ENCODE measurements at places on chromosomes 4 and X.

DNA sequence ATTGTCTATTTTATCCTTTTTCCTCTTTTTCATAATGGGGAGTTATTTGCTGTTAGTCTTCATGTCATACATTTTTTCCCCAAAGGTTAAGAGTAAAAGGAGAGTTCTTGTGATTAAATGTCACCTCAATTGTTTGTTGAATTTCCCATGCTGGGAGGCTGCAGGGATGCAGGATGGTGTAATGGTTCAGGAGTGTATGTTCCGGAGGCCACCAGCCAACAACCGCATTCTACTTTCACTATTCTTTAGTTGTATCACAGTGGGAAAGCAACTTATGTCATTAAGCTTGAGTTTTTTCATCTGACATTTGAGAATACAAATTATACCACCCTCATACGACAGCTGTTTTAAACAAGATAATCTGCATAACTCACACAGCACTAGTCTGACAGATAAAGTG, 15.4 kb downstream of the AFP start:
- H3K27me3 ChIP-seq = no peaks in the 10 kb centered on the region
- no peak overlapping the region for H3K27ac ChIP-seq
- peaks cover 18% of the 10 kb centered on the region for H3K4me1 ChIP-seq
- H3K36me3 ChIP-seq = no peaks in the 10 kb centered on the region
- H3K4me3 ChIP-seq = no peak overlapping the region
- DNase-seq = peak; percentile 52

- no peak overlapping the region for H3K27ac ChIP-seq
- no peaks in the 10 kb centered on the region for H3K4me1 ChIP-seq
- no peaks in the 10 kb centered on the region for H3K36me3 ChIP-seq
- no peak overlapping the region for H3K4me3 ChIP-seq
Measured at GRCh38 chrX:11311706-11312105, 18.5 kb downstream of the AMELX start.

GRCh38 chr4:107552306-107552705, 167.7 kb downstream of the PAPSS1 start:
- no peak overlapping the region for H3K4me3 ChIP-seq
- no peak overlapping the region for H3K27ac ChIP-seq
- no peaks in the 10 kb centered on the region for H3K36me3 ChIP-seq
- no peaks in the 10 kb centered on the region for H3K27me3 ChIP-seq
- H3K4me1 ChIP-seq = no peaks in the 10 kb centered on the region

DNA sequence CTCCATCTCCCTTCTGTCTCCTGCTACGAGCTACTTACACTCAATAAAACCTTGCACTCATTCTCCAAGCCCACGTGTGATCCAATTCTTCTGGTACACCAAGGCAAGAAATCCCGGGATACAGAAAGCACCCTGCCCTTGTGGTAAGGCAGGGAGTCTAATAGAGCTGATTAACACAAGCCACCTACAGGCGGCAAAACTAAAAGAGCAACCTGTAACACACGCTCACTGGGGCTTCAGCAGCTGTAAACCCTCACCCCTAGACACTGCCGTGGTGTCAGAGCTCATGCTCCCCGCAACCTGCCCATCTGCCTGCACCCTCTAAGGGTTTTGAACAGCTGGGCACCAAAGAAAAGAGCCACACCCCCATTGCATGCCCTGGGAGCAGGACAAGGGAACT, 755.4 kb upstream of the HTR2C start:
- no peaks in the 10 kb centered on the region for H3K36me3 ChIP-seq
- H3K27me3 ChIP-seq = no peaks in the 10 kb centered on the region
- no peak overlapping the region for H3K27ac ChIP-seq
- H3K4me1 ChIP-seq = no peaks in the 10 kb centered on the region
- no peak overlapping the region for H3K4me3 ChIP-seq

GRCh38 chr4:41535911-41536371, 2.0 kb upstream of the LIMCH1 start:
- H3K4me1 ChIP-seq = peaks cover 3% of the 10 kb centered on the region
- no peak for DNase-seq
- H3K27ac ChIP-seq = no peak overlapping the region
- no peak overlapping the region for H3K4me3 ChIP-seq
- no peaks in the 10 kb centered on the region for H3K27me3 ChIP-seq

GRCh38 chr4:155442267-155443105, 65.7 kb upstream of the MAP9 start:
- H3K4me3 ChIP-seq = no peak overlapping the region
- peaks cover 7% of the 10 kb centered on the region for H3K4me1 ChIP-seq
- H3K36me3 ChIP-seq = no peaks in the 10 kb centered on the region
- H3K27me3 ChIP-seq = no peaks in the 10 kb centered on the region
- H3K27ac ChIP-seq = no peak overlapping the region

DNA sequence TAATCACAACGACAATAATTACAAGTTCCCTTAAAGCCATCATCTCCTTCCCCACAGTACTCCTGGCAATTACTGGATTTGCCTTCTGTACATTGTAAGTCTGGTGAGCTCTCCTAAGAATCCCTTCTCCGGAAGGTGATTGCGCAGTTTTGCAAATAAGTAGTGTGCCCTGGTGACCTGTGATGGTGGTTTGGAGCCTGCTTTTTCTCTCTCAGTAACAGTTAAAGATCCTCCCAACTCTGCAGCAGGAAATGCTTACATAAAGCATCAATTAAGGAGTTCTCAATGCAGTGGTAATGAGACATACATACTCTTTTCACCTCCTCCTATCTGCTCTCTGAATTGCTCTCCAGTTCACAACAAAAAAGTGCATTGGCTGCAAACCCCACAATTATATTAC, 159.7 kb downstream of the SH2D1A start:
- no peaks in the 10 kb centered on the region for H3K27me3 ChIP-seq
- no peak overlapping the region for H3K4me3 ChIP-seq
- no peak overlapping the region for H3K27ac ChIP-seq
- no peak for DNase-seq
- H3K36me3 ChIP-seq = no peaks in the 10 kb centered on the region

DNA sequence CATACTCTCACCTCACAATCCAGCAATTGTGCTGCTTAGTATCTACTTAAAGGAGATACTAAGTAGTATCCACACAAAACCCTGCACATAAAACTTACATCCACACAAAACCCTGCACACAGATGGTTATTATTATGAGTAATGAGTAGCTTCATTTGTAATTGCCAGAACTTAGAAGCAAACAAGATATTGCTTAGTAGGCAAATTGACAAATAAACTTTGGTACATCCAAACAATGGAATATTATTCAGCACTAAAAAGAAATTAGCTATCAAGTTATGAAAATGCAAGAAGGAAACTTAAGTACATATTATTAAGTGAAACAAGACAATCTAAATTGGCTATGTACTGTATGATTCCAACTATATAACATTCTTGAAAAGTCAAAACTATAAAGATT, 80.6 kb downstream of the NPY2R start:
- no peaks in the 10 kb centered on the region for H3K4me1 ChIP-seq
- no peak overlapping the region for H3K27ac ChIP-seq
- no peaks in the 10 kb centered on the region for H3K36me3 ChIP-seq
- no peak overlapping the region for H3K4me3 ChIP-seq
- no peaks in the 10 kb centered on the region for H3K27me3 ChIP-seq

- H3K36me3 ChIP-seq = no peaks in the 10 kb centered on the region
Measured at GRCh38 chr4:98996765-98997068, 1.2 kb downstream of the METAP1 start.

DNA sequence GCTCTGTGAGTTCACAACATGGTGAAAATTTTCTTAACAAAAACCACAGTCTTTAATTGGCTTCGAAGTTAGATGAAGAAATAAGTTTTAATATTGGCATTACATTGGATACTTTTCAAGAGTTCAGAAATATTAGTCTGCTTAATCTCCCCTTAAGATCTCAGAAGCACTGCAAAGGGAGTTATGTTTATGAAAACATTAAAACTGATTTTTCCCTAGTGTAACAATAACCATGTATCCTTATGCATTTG, 1.5 kb downstream of the SETD7 start:
- DNase-seq = no peak
- peaks cover 63% of the 10 kb centered on the region for H3K4me1 ChIP-seq
- no peaks in the 10 kb centered on the region for H3K27me3 ChIP-seq
- peak overlapping the region; percentile 98 for H3K27ac ChIP-seq
- no peak overlapping the region for H3K4me3 ChIP-seq

GRCh38 chr4:79676705-79677104, 268.7 kb upstream of the GK2 start:
- no peaks in the 10 kb centered on the region for H3K4me1 ChIP-seq
- no peak overlapping the region for H3K27ac ChIP-seq
- H3K27me3 ChIP-seq = no peaks in the 10 kb centered on the region
- H3K36me3 ChIP-seq = no peaks in the 10 kb centered on the region

DNA sequence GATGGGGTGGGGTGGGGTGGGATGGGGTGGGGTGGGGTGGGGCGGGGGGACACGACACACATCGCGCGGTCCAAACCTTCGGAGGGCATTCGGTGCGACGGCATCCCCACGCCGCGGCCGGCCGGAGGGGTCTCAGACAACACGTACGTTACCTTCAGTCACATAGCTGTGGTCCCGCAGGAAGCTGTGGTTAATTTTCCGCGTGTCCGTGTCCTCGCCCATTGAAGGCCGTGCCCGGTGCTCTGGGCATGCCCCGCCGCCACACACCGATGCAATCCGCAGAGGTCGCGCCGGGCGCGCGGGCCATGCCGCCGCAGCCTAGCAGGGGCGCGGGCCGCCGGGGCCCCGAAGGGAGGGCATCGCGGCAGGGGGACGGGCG, 417 bp downstream of the PPP2R2C start:
- no peak for DNase-seq
- H3K36me3 ChIP-seq = no peaks in the 10 kb centered on the region
- peaks cover 4% of the 10 kb centered on the region for H3K27me3 ChIP-seq
- peaks cover 13% of the 10 kb centered on the region for H3K4me1 ChIP-seq

DNA sequence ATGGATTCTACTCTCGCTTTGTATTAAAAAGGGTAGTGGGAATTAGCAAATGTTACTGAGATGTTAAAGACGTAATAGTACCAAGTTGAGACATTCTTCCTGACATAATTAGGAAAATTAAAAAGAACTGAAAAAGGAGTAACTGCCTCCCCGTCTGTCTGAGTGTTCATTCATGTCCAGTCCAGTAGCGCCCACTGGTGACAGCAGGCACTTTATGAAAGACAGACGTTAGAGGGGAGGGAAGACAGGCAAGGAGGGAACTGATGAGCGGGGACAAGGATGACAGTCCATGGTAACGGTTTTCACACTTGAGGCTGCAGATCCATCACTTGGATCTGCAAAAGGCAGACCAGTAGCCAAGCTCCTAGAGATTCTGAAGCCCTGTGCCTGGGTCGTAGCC, 326.7 kb downstream of the STK32B start:
- no peak overlapping the region for H3K4me3 ChIP-seq
- H3K27me3 ChIP-seq = no peaks in the 10 kb centered on the region
- H3K4me1 ChIP-seq = no peaks in the 10 kb centered on the region
- DNase-seq = no peak
- H3K27ac ChIP-seq = no peak overlapping the region

DNA sequence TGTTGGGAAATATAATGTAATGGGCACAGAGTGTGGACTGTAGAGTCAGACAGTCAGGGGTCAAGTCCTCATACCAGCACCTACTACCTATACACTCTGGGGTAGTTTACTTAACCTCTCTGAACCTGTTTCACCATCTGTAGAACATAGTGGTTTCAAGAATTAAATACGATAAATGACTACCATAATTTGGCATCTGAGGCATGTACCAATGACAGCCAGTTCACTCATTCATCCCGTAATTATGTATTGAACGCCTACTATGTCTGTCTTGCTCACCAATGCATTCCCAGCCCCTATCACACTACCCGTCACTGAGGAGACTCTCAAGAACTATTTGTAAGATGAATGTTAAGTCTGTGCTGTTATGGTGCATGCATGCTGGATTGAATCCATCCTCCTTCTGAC, 2.0 kb upstream of the FGB start:
- H3K4me3 ChIP-seq = no peak overlapping the region
- no peak overlapping the region for H3K27ac ChIP-seq
- peaks cover 7% of the 10 kb centered on the region for H3K4me1 ChIP-seq

DNA sequence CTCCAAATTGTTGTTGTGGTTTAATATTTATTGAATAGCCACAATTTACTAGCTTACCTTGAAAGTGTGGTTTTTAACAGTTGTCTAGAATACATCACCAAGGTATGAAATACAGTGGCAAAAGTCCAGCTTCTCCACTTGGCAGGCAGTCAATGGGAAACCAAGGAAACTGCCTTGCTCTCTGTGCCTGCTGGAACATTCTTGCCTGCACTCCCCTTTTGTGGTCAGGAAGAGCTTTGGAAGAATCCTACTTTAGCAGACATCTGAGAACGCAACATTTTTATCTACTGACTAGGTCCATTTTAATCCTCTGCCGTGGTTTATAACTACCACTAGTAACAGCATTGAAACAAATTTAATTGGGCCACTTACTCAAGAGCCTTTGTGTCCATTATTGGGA, 64.5 kb downstream of the TENM3 start:
- H3K36me3 ChIP-seq = no peaks in the 10 kb centered on the region
- no peak overlapping the region for H3K4me3 ChIP-seq
- no peaks in the 10 kb centered on the region for H3K4me1 ChIP-seq
- peak; percentile 50 for DNase-seq

DNA sequence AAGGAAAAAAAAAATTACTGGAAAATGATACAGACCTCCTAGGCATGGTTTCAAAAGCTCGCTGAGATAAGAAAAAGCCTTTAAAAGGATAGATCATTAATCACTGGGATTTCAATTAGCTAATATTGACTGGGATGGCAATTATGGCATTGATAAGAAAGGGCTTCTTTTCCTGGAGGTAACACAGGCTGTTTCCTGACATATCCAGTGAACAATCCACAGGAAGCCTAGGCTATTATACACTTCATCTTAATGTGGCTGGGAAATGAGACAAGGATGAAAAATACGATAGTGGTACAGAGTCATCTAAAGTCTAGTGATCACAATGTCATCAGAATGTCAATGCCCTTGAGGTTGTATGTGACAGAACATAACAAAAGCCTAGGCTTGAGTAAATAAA, 1579.3 kb downstream of the C4orf33 start:
- no peaks in the 10 kb centered on the region for H3K36me3 ChIP-seq
- H3K27me3 ChIP-seq = no peaks in the 10 kb centered on the region
- H3K4me1 ChIP-seq = no peaks in the 10 kb centered on the region
- H3K27ac ChIP-seq = no peak overlapping the region
